ENCODE measurements at places on chromosomes 2 and 18. TPM values are rescaled to one million over a fixed set of nuclear protein-coding genes. Genes with fewer than 3 reads are reported as not detected.

DNA sequence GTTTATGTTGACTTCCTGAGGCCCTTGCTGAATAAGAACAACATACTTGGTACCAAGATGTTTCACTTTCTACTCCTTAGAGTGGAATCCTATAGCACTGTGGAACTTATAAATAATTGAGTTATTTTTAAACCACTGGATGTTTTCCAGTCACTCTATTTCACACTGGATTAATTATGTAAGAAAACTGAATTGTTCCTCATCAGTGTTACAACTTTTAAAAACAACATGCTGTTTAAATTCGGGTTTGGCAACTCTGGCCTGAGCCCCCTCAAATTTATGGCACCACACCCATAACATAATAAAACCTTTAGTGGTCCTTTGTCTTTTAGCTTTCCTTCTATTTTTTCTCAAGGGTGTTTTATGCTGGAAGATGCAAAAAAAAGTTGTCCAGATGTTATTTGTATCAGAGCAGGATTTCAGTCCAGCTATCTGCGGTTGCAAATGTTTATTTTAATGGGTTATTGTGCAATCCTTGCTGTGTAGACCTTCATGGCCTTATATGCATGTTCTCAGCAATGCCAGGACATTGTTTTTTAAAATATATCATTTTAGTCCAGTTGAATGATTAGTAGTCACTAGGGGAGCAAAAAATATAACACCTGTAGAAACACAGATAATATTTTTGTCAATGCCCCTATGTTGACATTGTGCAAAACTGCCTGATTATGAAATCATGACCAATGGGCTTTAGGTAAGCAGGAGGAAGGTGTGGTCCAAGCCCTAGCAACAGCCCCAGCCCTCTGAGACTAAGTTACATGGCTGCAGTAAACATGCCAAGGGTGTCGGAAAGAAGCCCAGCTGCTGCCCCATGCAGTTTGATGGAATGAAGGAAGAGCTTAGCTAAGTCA lies 638.0 kb upstream of the ZEB2 start:
- H3K4me3 ChIP-seq = no peak overlapping the region
- no peaks in the 10 kb centered on the region for H3K27me3 ChIP-seq
- DNase-seq = no peak
- no peak overlapping the region for H3K27ac ChIP-seq
- H3K36me3 ChIP-seq = no peaks in the 10 kb centered on the region

DNA sequence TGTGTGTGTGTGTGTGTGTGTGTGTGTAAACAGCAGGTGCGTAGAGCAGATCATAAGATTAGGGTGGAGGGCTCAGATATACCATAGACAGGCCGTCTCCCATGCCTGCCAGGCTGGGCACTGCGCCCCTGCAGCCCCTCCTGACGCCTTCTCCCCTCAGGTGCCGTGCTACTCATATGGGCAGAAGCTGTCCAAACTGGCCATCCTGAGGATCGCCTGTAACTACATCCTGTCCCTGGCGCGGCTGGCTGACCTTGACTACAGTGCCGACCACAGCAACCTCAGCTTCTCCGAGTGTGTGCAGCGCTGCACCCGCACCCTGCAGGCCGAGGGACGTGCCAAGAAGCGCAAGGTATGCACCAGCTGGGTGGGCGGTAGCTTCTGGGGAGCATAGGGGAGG lies 10.0 kb downstream of the ATOH8 start:
- no peak overlapping the region for H3K27ac ChIP-seq
- no peaks in the 10 kb centered on the region for H3K4me1 ChIP-seq
- peaks cover 11% of the 10 kb centered on the region for H3K27me3 ChIP-seq
- H3K36me3 ChIP-seq = no peaks in the 10 kb centered on the region
- H3K4me3 ChIP-seq = no peak overlapping the region

MAPRE3 gene
- 2.4 TPM for total RNA-seq

CAVIN2 gene
- total RNA-seq = not detected

EGR4 gene
- 0.31 TPM for total RNA-seq

TUBA3E gene
- total RNA-seq = not detected

SPOPL gene
- total RNA-seq = 16.9 TPM

GRCh38 chr2:119701352-119701751 lies 22.4 kb downstream of the TMEM177 start:
- no peaks in the 10 kb centered on the region for H3K36me3 ChIP-seq
- H3K27ac ChIP-seq = no peak overlapping the region
- H3K27me3 ChIP-seq = no peaks in the 10 kb centered on the region
- no peak for DNase-seq

GRCh38 chr2:120957905-120958304 lies 222.2 kb downstream of the GLI2 start:
- no peak overlapping the region for H3K27ac ChIP-seq
- DNase-seq = no peak
- H3K36me3 ChIP-seq = no peaks in the 10 kb centered on the region
- H3K4me3 ChIP-seq = no peak overlapping the region
- no peaks in the 10 kb centered on the region for H3K27me3 ChIP-seq

DNA sequence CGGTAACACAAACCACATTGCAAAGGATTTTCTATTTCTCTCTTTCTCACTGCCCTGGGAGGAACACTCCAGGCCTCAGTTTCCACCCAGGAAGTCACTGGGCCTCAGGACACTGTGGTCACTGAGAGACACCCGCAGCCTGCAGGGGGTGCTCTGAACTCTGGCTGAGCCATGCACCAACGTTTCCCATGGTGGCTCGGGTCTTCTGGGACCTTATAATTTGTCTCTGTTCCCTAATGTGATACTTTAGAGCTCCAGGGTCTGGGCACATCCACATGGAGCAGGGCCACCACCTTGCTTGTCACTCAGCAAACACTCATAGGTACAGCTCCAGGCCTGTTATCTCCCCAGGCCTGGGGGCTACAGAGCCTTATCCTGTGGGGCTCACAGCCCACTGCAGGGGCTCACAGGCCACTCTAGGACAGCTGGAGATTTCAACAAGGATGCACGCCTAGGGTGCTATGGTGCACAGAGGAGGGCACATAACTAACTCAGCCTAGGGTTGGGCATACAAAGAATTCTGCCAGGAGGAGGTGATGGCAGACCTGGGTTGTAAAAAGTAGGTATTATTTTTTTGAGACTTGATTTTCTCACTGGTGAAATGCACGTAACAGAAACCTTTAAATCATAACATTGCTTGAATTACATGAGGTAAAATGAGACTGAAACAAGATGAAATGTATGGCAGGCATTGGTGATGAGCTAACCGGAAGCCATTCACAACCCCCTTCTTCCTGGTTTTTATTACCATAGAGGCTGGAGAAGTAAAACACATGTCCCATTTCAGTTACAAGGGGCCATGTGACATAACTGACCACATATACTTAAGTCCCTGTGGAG lies 3.0 kb upstream of the HS1BP3 start:
- no peaks in the 10 kb centered on the region for H3K36me3 ChIP-seq
- no peak overlapping the region for H3K27ac ChIP-seq
- peaks cover 19% of the 10 kb centered on the region for H3K4me1 ChIP-seq
- no peak for DNase-seq

PLCL1 gene
- total RNA-seq = 0.71 TPM

GRCh38 chr2:25856377-25856776 lies 21.9 kb downstream of the ASXL2 start:
- peaks cover 25% of the 10 kb centered on the region for H3K4me1 ChIP-seq
- no peaks in the 10 kb centered on the region for H3K27me3 ChIP-seq
- no peak for DNase-seq

DNA sequence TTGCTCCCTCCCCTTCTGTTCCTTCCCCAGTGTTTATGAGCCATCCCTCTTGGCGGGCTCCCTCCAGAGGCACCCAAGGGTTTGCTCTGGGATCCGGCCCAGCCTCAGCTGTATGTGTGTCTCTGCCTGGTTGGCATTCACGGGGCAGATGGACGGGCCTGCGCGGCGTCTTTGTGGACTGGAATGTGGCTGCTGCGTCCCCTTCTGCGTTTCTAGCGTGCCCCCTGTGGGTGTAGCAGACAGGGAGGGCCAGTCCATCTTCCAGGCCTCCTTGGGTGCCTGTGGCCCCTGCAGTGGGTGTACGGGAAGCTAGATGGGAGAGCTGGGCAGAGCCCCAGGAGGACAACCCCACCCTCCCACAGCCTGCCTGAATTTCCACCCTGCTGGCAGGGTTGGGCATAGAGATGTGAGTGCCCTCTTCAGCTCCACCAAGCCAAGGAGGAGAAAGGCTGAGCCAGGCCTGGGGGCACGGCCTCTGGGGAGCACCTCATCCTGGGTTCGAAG lies 15.7 kb downstream of the GPC1 start:
- H3K4me3 ChIP-seq = no peak overlapping the region
- no peak for DNase-seq
- no peaks in the 10 kb centered on the region for H3K4me1 ChIP-seq
- H3K27ac ChIP-seq = no peak overlapping the region
- no peaks in the 10 kb centered on the region for H3K36me3 ChIP-seq

DNA sequence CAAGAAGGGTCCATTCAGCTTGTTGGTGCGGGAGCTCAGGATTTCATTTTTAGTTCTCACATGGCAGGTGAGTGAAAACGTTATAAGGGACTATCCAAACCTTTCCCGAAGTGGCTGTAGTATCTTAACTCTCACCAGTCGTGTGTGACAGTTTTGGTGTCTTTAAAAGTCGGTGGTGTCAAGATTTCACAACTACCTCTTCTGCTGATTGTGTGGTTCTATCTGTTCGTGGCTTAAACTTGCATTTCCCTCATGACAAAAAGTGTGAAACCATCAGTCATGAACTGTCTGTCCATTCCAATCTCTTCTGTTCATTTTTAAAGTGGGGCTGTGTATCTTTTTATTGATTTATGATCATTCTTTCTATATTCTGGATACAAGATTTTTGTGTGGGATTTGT lies 3.8 kb upstream of the AQP12B start:
- H3K4me3 ChIP-seq = no peak overlapping the region
- no peak overlapping the region for H3K27ac ChIP-seq
- DNase-seq = no peak
- H3K4me1 ChIP-seq = peaks cover 4% of the 10 kb centered on the region
- no peaks in the 10 kb centered on the region for H3K27me3 ChIP-seq
- no peaks in the 10 kb centered on the region for H3K36me3 ChIP-seq

GRCh38 chr2:75327334-75327733 lies 128.0 kb upstream of the TACR1 start:
- no peaks in the 10 kb centered on the region for H3K36me3 ChIP-seq
- no peaks in the 10 kb centered on the region for H3K4me1 ChIP-seq
- DNase-seq = no peak
- no peak overlapping the region for H3K4me3 ChIP-seq
- H3K27me3 ChIP-seq = no peaks in the 10 kb centered on the region

KANSL1L gene
- 6.3 TPM for total RNA-seq

DNA sequence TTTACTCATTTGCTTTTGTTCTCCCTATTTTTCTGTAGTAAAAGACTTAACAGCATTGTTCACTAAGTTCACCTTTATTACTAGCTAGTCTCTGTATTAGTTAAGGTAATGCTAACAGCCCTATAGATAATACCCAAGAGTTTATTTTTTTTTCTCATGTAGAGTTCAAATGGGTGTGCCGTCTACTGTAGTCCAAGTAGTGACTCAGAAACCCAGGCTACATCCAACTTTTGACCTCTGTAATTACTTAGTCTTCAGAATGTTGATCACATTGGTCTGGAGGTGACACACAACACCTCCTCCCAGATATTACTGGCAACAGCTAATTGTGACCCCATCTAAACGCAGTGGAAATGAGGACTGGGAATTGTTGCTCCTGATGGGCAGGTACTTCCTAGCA lies 7.7 kb downstream of the COQ10B start:
- H3K36me3 ChIP-seq = peaks cover 26% of the 10 kb centered on the region
- H3K4me1 ChIP-seq = peaks cover 17% of the 10 kb centered on the region
- no peak overlapping the region for H3K4me3 ChIP-seq
- no peak for DNase-seq
- H3K27ac ChIP-seq = no peak overlapping the region

- H3K27ac ChIP-seq = no peak overlapping the region
- H3K27me3 ChIP-seq = peaks cover 83% of the 10 kb centered on the region
- peak; percentile 49 for DNase-seq
- H3K4me1 ChIP-seq = peaks cover 16% of the 10 kb centered on the region
- no peaks in the 10 kb centered on the region for H3K36me3 ChIP-seq
Measured at GRCh38 chr2:176126929-176127773, 2.4 kb upstream of the HOXD8 start.

DNA sequence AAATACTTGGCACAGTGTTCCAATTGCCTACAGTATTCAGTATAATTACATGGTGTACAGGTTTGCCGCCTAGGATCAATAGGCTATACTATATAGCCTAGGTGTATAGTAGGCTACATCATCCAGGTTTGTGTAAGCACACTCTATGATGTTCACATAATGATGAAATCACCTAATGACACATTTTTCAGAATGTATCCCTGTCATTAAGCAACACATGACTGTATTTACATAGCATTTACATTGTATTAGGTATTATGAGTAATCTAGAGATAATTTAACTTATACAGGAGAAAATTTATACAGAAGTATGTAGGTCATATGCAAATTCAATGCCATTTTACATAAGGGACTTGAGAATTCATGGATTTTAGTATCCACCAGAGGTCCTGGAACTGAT lies 35.4 kb downstream of the SCN7A start:
- H3K4me1 ChIP-seq = no peaks in the 10 kb centered on the region
- H3K4me3 ChIP-seq = no peak overlapping the region
- H3K36me3 ChIP-seq = no peaks in the 10 kb centered on the region
- H3K27me3 ChIP-seq = no peaks in the 10 kb centered on the region
- H3K27ac ChIP-seq = no peak overlapping the region
- no peak for DNase-seq

GRCh38 chr18:56803051-56803450 lies 151.9 kb downstream of the WDR7 start:
- no peaks in the 10 kb centered on the region for H3K36me3 ChIP-seq
- no peaks in the 10 kb centered on the region for H3K27me3 ChIP-seq
- no peak for DNase-seq
- H3K27ac ChIP-seq = no peak overlapping the region
- no peaks in the 10 kb centered on the region for H3K4me1 ChIP-seq

GRCh38 chr2:157743051-157743450 lies 114.4 kb upstream of the ACVR1C start:
- H3K4me1 ChIP-seq = no peaks in the 10 kb centered on the region
- no peaks in the 10 kb centered on the region for H3K27me3 ChIP-seq
- H3K36me3 ChIP-seq = peaks cover 2% of the 10 kb centered on the region
- H3K4me3 ChIP-seq = no peak overlapping the region
- no peak for DNase-seq

DNA sequence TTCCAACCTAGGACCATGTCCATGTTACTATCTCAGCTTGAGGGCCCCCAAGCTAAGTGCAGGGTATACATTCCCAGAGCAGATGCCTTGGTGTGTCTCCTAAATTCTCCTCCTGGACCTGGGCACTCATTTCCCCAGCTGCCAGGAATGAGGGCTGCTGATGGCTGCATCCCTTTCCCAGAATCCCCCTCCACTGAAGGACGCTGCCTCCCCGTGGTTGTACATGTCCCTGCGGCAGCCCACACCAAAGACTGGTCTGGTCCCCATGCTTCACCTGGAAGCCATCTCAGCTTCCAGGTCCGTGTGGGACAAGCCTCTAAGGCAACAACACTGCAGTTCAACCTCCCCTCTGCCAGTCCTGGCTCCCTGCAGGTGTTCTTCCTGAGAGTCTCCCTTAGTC lies 14.6 kb downstream of the TMEM163 start:
- peaks cover 18% of the 10 kb centered on the region for H3K4me1 ChIP-seq
- no peak overlapping the region for H3K4me3 ChIP-seq
- no peak overlapping the region for H3K27ac ChIP-seq
- peaks cover 3% of the 10 kb centered on the region for H3K27me3 ChIP-seq
- no peaks in the 10 kb centered on the region for H3K36me3 ChIP-seq

- H3K4me1 ChIP-seq = no peaks in the 10 kb centered on the region
- no peak overlapping the region for H3K27ac ChIP-seq
- H3K27me3 ChIP-seq = no peaks in the 10 kb centered on the region
- H3K4me3 ChIP-seq = no peak overlapping the region
Measured at GRCh38 chr2:217902379-217903141, 100.2 kb downstream of the TNS1 start.

GRCh38 chr2:40639320-40639719 lies 187.4 kb upstream of the SLC8A1 start:
- no peak for DNase-seq
- H3K4me1 ChIP-seq = no peaks in the 10 kb centered on the region
- no peaks in the 10 kb centered on the region for H3K27me3 ChIP-seq

EPB41L3 gene
- total RNA-seq = 1.2 TPM
